ENCODE measurements at places on chromosomes 13 and 19. TPM values are rescaled to one million over a fixed set of nuclear protein-coding genes. Genes with fewer than 3 reads are reported as not detected.

DNA sequence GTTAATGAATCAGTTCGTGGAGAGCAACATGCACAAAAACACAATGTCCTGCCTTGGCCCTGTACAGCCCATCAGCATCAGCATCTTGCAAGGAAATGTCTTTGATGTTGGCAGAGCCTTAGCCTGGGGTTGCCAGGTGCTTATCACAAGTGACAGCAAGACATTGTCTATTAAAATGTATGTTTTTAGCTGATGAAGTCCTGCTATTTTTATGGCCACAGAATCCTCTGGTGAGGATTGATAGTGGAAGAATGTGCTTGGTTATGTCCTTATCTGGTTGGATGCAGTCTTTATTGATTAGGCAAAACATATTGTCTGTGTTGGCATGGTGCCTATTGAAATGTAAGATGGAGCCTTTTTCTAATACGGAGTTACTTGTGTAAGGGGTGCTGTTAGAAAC, 1427.0 kb upstream of the MIR17HG start:
- H3K4me1 ChIP-seq = no peaks in the 10 kb centered on the region
- H3K27me3 ChIP-seq = no peaks in the 10 kb centered on the region
- no peaks in the 10 kb centered on the region for H3K36me3 ChIP-seq
- H3K4me3 ChIP-seq = no peak overlapping the region
- H3K27ac ChIP-seq = no peak overlapping the region

DNA sequence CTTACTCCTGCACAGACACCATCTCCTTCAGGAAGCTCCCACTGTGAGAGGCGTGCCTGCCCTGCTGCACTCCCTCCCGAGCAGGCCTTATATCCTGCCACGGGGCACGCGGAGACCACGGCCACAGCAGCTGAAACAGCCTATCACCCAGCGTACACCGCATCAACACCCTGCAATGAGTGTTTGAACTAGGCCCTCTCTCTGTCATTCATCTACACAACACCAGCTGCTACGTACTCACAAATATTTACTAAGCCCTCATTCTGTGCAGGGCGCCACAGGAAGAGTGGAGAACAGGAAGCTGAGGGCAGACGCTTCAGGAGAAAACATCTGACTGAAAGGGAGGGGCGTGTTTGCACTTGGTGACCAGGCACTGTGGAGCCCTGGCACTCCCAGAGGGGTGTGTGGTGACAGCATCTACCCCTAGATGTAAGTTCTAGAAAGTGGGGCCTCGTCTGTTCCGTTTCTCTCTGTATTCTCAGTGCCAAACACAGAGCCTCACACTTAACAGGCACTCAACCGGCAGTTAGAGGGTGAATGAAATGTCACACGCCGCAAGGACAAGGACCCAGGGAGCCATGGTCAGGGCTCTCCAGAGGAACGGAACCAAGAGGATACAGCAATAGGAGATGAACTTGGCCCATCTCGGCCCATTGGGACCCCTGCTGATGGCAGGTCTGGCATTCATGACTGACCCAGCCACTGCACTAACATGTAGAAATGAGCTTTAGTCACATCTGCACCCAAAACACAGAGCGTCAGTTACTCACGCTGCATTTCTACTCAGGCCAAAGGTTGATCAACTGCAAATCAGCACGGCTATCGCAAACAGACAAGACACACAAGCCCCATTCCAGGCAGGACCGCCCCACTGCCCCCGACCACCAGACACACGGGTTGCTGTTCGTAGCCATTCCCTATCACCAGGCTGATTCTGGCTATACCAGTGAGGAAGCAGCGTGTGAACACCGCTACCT, 15.7 kb downstream of the RANBP3 start:
- H3K4me3 ChIP-seq = no peak overlapping the region
- H3K27me3 ChIP-seq = no peaks in the 10 kb centered on the region
- no peak overlapping the region for H3K27ac ChIP-seq
- H3K4me1 ChIP-seq = peaks cover 17% of the 10 kb centered on the region
- no peak for DNase-seq

ONECUT3 gene
- total RNA-seq = not detected

PPP6R1 gene
- total RNA-seq = 75.2 TPM
